ENCODE measurements at places on chromosomes 4 and X.

GRCh38 chr4:42767669-42768068 is 110.8 kb upstream of the ATP8A1 start:
- DNase-seq = no peak

GRCh38 chr4:19366916-19367315 is 884.8 kb upstream of the SLIT2 start:
- no peak for DNase-seq

- DNase-seq = no peak
These were observed 332.0 kb downstream of the PCDH18 start for GRCh38 chr4:137200322-137200721.

DNA sequence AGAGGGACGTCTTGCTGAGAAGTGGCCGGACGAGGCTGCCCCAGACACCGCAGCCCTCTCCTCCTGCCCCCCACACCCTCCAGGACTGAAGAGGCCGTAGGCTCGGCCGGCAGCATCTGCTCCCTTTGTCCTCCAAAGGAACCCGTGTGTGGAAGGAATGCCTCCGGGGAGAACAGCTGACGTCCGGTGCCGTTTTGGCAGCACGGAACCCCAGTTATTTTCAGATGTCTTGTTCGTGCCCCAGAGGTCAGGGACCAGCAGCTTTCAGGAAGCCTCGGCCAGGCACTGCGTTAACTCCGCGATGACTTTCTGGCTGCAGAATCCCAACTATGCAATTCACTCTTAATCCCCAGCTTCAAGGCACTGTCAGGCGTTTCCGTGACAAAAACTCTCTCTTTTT is 10.9 kb upstream of the PPP2R3B start:
- DNase-seq = peak; percentile 59

GRCh38 chrX:27444093-27444908 is 18.8 kb downstream of the PPP4R3C start:
- no peak for DNase-seq

DNA sequence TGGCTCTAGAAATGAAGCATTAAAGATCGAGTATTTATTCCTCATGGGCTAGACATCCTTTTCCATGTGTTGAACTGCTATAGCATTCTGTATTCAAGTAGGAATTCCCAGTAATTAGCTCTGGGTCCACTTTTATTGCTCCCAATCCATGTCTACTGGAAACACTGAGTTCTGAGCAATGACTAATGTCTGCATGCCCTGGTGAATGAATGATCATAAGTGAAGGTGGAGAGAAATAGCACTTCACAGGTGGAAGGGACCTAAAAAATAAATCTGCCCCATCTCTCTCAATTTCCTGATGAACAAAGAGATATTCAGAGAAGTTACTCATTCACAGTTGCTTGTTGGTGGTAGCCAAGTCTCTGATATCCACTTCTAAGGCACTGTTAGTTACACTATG is 34.6 kb upstream of the CXCL8 start:
- no peak for DNase-seq

DNA sequence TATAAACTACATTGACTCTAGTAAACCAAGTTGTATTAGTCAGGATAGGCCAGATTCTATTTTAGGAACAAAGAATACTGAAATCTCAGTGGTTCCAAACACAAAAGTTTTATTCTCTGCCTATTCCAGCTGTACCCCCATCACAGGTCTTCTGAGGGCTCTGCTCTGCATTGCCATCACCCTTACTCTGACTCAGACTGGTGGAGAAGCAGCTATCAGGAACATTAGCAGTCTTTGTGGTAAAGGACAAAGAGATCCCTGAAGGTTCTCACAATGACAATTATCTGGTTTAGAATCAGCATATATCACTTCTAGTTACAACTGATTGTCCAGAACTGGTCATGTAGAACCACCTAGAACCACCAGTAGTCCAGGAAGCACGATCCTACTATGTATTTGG is 251.1 kb downstream of the GLUD2 start:
- no peak for DNase-seq

DNA sequence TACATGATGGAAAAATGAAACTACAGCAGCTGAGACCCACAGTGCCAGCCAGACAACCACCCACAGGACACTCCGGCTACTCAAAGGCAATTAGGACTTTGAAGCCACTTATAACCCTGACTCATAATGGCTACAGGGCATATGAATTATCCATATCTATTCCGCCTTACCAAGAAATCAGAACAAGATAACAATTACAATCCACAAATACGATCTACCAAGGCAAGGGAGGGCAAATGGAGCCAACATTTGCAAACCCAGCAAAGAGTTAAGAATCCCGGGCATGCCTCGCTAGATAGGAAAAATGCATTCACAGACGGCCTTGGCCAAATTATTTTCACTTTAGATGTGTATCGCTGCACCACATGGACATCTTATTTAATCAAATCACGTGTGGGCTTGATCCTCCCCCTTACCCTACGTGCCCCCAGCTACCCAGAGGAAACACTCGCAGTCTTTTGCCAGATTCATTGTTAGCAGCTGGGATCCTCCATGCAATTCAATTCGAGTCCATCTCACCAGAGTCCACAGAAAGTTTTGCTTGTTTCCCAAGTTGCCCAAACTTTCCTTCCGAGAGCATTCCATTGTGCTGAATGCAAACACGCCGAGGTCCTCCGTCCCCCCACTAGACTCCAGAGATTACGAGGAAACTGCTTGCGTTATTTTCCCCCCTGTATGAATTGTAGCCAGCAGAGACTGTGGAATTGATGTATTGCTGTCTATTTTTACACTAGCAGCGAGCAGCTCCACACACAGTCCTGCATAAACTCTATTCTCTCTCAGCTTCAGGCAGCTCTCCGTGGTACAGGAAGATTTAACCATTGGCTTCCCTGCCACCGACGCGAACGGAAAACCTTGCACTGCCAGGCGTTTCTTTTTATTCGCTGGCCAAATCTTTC is 1.2 kb downstream of the PPARGC1A start:
- no peak for DNase-seq

- no peak for DNase-seq
These were observed 13.7 kb upstream of the AREG start for GRCh38 chr4:74431113-74431826.

DNA sequence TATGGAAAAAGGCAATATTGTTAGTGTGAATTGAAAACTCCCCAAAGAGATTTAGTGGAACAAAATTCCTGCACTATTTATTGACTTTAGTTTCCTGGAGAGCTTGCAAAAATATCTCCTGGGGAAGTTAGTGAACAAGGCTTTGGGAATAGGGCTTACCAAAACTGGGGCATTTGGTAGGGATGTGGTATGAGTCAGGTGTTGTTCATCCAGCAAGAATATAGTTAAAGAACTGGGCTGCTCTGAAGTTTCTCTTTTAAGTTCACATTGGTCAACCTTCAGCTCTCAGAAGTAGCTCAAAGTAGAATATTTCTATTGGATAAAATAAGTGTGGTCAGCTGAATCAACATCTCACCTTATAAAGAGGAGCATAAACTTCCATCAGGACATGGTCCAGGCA is 185.0 kb downstream of the CPE start:
- DNase-seq = no peak

- no peak for DNase-seq
These were observed 135.2 kb upstream of the RASGEF1B start for GRCh38 chr4:81606801-81607501.

- DNase-seq = no peak
These were observed 72.9 kb upstream of the GUCY1A1 start for GRCh38 chr4:155593793-155594192.

GRCh38 chr4:70471897-70472296 is at the start of gene MUC7:
Gene MUC7, plus strand, starts transcription at chr4:70472197. Its CDS starts 1,825 bp downstream, at chr4:70474022.
- DNase-seq = no peak

DNA sequence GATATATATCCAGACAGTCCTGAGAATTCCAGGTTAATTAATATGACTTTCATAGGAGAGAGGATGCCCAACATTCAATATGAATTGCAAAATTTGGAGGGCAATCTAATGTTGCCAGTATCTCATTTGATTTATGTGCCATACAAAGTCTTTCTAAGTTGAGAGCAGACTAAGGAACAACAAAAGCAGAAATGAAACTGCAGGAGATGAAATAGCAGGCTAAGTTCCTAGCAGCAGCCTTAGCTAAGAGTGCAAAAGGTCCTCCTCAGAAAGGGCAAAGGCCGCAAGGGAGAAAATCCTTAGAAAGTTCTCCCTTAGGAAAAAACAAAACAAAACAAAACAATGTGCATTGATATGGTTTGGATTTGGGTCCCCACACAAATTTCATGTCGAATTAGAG is 602.9 kb upstream of the HTR2C start:
- DNase-seq = no peak

GRCh38 chrX:28312965-28313364 is 274.3 kb upstream of the IL1RAPL1 start:
- DNase-seq = no peak

DNA sequence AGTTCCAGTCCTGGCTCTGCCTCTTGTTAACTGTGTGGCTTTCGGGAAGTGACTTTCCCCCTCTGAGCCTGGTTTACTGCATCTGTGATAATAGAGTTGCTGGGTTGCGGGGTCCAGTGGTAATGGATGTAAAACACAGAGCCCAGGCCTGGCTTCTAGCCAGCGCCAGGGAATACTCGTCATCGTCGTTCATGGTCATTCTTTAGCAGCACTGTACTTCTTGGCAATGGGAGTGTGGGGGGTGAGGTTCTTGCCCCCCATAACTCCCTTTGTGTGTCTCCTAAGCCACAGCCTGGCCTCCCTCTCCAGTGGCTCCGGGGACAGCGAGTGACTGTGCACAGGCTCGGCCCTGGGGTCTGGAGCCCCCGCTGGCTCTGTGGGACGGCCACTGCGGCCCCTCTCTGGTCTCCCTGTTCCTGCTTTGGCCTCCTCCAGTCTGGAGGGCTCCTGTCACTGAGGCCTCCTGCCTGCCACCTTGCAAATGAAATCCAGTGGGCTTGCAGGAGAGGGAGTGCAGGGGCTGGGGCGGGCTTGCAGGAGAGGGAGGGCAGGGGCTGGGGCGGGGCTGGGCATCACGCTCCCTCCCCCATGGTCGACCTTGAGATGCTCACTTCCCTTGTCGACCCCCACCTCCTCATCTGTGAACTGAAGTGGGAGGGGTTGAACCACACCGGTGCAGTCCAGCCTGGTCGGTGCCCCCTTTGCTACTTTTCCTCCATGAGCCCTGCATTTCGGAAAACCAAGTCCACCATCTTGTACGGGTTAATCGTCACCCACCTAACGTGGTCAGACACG is 13.2 kb downstream of the PSAPL1 start:
- peak; percentile 30 for DNase-seq

- DNase-seq = no peak
These were observed 192.7 kb downstream of the ANAPC10 start for GRCh38 chr4:144905286-144905685.

DNA sequence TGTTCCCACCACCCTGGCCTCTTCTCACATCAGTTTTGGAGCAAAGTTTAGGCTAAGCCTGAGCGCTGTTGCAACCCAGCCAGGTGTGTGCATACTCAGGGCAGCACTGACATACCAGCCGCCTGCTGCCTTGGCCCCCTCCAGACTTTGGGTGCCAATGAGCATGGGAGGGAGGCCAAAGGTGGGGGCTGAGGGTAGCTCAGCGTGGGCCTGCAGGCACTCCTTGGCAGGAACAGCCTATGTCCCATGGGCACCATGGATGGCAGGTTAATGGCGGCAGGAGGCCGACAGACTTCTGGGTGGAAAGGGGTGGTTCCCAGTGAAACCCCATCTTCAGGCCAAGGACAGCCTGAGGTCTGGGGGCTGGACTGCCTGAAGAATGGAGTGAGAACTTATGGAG is 462.2 kb downstream of the ADGRL3 start:
- no peak for DNase-seq

- no peak for DNase-seq
These were observed 72.5 kb downstream of the CNGA2 start for GRCh38 chrX:151806967-151807540.

DNA sequence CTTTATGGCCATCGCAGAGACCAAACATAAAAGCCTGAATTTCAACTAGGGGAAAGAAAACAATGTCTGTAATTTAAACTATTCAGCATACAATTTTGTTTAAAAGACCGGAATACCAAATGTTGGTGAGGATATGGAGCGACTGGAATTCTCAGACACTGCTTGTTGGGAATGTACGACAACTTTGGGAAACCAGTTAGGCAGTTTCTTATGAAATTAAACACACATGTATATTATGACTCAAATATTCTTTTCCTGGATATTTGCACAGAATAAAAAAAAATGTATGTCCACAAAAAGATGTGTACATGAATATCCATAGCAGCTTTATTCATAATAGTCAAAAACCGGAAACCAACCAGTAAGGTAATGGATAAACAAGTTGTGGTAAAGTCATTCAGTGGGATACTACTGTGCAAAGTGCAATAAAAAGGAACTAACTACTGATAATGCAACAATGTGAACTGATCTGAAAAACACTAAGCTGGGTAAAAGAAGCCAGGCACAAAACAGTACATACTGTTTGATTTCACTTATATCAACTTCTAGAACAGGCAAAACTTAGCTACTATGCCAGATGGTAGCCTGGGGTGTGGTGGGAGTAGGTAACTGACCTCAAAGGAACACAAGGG is 152.7 kb upstream of the FTHL17 start:
- DNase-seq = no peak

GRCh38 chr4:184514121-184514988 is 40.0 kb upstream of the IRF2 start:
- no peak for DNase-seq

- no peak for DNase-seq
These were observed 97.2 kb upstream of the ACSL4 start for GRCh38 chrX:109830157-109830703.

Measured in H1 (cell line).